ENCODE measurements at places on chromosomes 12 and 14.

DNA sequence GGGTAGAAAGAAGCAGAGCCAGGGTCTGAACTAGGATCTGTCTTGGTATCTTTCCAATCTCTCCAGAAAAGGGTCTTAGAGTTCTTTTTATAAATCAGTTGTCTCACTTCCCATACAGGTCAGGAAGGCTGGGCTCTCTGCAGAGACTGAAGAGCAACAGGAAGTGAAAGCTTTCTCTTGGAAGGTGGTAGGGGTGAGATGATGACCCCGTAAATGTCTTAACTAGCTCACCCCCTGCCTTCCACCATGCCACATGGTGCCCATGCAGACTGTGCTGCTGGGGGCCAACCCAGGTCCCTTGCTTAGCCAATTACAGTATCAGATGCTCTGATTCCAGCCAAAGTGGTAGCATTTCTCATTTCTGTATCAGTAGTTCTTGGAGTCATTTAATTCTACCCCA, 17.6 kb upstream of the RASSF8 start:
- no peak for DNase-seq

DNA sequence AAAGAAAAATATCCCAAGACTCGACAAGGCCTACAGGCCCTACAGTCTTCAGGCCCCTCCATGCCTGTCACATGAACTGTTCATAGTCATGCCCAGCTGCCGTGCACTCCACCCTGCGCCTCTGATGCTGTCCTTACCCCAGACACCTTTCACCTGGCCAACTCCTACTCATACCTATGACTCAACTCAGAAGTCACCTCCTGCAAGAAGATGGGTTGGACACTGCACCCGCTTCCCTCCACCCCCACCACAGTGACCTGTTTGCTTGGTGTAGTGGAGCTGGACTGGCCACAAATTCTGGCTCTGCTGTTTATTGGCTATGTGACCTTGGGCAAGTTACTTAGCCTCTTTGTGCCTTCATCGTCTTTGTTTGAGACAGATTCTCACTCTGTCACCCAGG, 56.2 kb downstream of the PHETA1 start:
- no peak for DNase-seq

GRCh38 chr14:83975841-83976770, 1553.8 kb upstream of the FLRT2 start:
- DNase-seq = no peak

GRCh38 chr12:31007153-31007495, 66.5 kb upstream of the DDX11 start:
- DNase-seq = no peak

GRCh38 chr12:95413576-95413975, 60.4 kb upstream of the METAP2 start:
- no peak for DNase-seq

DNA sequence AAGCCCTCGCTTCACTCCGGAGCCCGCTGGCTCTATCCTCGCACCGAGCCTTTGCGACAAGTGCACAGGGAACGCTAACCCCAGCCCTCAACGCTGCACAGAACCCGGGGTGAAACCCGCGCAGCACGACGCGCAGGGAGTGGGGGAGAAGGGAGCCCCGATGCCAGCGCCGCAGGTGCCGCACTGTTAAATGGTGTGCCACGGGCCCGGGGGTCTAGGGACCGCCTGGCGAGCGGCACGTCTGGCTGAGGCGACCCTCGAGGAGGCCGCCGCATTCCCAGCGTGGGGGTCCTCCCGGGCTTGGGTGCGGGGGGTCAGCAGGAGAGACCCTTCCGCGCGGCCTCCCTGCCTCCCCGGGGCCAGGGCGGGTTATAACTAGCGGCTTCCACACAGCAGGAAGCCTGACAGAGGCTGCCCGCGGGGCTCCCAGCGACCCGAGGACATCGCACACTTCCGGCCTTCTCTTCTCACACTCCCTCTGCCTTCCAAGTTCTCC, 23.8 kb upstream of the LRTM2 start:
- DNase-seq = peak; percentile 57

DNA sequence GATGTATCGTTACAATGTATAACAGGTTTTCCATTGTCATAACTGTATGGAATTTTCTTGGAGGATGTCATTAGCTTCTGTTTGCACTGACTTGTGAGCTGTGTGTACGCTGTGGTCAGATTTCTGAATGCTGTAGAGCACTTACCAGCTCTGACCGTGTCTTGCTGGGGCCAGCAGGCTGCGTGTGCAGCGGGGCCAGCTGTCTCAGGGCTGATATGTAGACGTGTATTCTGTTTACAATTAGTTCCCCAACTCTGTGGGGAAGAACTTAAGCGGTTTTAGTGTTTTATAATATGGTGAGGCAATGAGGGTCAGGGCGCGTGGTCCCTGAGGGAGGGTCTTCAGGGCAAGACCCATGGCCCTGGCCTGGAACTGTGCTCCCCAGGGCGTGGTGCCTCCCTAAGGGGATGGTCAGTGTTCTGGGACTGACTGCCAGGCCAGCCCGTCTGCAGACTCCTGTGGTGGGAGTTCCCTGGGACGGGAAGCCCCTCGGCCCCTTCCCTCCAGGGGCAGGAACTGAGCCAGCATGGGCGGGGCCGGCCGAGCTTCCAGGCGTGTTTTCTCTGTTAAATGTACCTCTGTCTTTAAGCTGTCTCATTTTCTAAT, 18.7 kb downstream of the XRCC3 start:
- DNase-seq = no peak

GRCh38 chr12:118189741-118190191, 53.8 kb downstream of the PEBP1 start:
- no peak for DNase-seq

DNA sequence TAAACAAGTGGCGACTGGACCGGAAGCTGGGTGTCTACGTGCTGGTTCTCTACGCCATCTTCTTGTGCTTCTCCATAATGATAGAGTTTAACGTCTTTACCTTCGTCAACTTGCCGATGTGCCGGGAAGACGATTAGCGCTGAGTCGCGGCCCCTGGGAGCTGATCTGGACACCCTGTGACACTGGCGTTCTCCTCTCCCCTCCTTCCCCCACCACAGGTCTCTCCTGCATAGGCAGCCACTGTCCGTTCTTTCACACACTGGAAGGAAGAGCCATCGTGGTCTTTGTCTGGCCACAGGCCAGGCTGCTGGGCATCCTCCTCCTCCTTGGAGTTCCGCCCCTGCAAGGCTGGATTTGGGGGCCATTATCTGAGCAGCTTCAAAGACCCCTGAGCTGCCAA, 20.1 kb upstream of the RIN3 start:
- DNase-seq = no peak

- no peak for DNase-seq
Measured at GRCh38 chr12:25792031-25792430, 166.5 kb upstream of the RASSF8 start.

- no peak for DNase-seq
Measured at GRCh38 chr12:63995512-63995911, 151.0 kb downstream of the SRGAP1 start.

DNA sequence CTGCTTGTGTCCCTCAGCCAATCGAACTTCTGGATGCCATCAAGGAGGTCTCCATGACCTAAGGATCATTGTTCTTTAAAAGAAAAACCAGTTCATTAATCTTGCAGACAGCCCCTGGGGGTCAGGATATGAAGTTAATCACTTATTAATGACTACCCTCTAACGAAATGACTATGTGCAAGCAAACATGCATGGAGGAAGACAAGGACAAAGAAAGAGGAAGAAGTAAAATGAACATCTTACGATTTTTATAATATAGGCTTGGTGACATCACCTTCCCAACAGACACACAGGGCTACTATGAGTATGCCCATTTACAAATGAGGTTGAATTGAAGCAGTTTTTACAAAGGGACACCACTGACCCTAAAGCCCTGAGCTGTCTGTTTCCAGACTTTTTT, 111.1 kb upstream of the AMIGO2 start:
- DNase-seq = no peak

GRCh38 chr14:55062517-55063351, 11.3 kb downstream of the MAPK1IP1L start:
- no peak for DNase-seq

GRCh38 chr12:129961091-129961490, 57.3 kb upstream of the TMEM132D start:
- no peak for DNase-seq

DNA sequence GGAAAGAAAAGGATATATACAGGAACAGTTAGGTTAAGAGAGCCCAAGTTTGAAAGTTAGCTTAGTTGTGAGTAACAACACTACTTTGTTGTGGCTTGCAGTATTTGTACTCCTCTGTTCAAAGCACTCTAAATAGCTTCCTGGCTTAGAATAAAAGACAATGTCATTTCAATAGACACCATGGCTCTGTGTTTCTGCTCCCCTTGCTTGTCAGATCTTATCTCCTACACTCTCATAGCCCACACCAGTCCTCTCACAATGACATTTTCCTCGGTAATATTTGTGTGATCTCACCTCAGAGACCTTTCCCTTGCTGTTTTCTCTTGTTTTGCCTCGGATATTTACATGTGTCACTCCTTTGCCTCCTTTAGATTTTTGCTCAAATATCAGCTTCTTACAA, 418.4 kb downstream of the MDGA2 start:
- DNase-seq = no peak

DNA sequence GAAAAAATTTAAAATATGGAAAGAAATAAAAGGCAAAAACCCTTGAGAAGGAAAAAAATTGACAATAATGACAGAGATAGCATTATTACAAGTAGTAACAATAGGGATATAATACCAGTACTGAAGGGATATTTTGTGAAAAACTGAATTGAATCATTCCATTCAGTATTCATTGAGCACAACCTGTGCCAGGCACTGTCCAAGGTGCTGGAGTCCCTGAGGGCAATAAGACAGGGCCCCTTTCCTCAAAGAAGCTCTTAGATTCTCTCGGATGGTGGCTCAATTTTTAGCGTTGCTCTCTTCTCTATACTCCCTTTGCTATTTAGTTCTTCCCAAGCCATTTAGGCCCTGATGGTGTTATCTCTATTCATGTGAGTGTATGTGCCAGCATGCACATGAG, 34.3 kb upstream of the GAS2L3 start:
- DNase-seq = peak; percentile 36

- DNase-seq = no peak
Measured at GRCh38 chr14:39768589-39768988, 336.4 kb upstream of the FBXO33 start.

DNA sequence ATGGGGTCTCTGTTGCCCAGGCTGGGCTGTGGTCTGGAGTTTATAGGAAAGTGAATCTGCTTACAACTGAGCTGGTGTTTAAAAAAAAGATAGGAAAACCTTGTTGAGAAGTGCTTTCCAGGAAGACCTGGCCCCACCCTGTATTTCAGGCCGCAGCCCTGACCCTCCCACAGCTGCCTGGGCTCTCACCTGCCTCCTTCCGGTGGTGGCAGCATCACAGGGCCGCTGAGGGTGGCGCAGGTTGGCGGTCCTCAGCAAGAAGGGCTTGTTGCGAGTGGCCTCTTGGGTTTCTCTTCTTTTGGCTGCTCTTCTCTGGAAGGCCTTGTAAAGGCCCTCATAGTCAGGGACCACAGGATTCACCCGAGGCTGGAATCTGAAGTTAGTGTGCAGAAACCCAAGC, 7.7 kb downstream of the FAM161B start:
- DNase-seq = no peak

DNA sequence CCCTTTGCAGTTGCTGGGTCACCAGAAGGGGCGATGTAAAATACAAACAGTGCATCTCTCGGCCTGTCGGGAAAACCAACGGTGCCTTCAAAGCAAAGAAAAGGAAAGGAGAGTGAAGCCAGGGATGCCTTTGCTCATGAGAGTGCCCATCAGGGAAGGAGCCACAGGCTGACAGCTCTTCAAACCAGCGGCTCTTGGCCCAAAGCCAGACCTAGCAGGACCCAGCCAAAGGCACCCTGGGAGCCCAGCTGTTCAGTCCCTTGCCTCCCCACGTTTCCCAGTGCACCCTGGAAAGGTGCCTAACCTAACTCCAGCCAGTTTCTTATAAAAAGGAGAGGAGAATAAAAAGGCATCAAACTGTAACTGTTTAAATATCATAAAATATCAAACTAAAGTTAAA, 29.2 kb downstream of the PRMT8 start:
- DNase-seq = no peak

DNA sequence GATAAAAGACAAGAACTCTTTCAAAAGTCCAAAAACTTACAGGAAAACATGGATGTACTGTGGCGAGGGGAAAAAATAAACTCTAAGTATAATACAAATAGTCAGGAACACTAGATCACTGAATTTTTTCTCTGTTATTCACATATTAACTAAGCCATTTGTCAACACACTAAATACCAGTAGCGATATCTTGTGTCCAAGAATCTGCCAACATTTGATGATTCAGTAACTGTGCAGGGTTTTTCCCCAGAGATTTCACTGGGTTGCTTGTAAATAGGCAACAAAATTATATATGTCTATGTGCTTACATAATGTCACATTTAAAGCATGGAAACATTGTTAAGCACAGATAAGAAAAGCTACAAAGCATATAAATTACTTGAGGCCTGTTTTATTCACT, 205.9 kb downstream of the KIF21A start:
- DNase-seq = no peak

DNA sequence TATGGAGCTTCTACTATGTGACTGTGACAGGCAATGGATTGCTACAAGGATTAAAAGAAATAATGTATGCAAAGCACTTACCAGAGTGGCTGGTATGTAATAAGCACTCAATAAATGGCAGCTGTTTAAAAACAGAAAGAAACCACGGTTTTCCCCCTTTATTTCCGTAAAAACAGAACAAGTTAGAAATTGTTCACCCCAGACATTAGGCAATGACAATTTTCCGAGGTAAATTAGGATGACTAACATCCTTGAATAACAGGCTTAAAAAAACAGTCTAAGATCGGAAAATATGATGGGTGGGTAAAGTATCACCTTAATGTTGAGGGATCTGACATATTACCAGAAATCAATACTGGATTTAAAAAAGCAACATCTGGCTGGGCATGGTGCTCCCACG, 20.9 kb upstream of the CNIH1 start:
- DNase-seq = no peak

GRCh38 chr12:62627181-62627580, 160.6 kb downstream of the MON2 start:
- no peak for DNase-seq

DNA sequence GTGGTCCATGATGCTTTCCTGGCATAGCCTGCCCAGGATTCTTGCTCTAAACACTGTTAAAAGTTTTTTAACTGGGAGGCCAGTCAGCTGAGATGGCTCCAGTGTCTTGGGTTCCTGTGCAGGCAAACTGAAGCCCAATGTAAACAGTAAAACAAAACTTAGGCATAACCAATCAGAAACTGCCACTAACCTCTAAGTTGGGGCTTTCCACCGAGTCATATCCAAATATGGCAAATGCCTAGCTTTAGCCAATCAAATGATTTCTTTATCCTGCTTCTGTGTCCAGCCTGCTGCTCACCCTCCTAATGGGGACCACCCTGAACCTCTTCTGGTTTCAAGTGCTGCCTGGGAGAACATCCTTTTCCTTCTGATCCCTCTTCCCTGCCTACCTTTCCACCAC, 277.9 kb downstream of the EMP1 start:
- DNase-seq = no peak

DNA sequence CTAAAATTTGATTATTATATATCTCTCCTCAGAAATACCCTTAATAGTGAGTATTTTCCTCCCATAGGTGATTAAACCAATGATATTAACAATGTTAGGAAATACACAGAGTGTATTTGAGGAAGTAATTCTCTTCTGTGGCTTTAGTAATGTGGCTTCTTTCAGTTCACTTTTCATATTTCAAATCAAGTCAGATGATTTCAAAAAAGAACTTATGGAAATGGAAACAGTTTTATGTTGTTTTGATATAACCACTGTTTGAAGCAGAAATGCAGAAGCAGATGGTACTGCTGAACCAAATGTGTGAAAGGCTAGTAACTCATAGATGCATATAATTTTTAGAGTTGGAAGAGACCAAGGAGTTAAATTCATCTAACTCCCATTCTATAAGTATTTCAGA, 1.9 kb upstream of the GPR33 start:
- DNase-seq = no peak

Measured in activated CD8-positive, alpha-beta T cell treated with anti-CD3 and anti-CD28 coated beads, Interleukin-2, amount 10 ng/mL, durations not matched to agents 7 days and 5 days (primary cell).